ENCODE measurements at places on chromosomes 1 and 21.

DNA sequence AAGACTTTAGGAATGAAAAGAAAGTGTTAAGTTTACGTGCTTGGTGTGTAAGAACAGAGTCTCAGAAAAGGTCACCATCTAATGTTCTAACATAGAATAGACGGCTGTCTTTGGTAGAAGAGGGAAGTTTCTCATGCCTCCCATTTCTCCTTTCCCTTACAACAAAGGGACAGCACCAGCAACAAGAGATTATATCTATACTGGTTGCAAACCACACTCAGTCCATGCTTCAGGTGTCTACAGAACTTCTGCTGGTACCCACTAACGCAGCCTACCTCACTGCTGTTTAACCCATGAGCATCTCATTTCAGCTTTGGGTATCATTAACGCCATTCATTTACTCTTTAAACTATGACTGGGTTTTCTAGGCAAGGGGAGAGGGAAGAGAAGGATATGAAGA, 9.2 kb upstream of the ITPKB start:
- DNase-seq: no peak

DNA sequence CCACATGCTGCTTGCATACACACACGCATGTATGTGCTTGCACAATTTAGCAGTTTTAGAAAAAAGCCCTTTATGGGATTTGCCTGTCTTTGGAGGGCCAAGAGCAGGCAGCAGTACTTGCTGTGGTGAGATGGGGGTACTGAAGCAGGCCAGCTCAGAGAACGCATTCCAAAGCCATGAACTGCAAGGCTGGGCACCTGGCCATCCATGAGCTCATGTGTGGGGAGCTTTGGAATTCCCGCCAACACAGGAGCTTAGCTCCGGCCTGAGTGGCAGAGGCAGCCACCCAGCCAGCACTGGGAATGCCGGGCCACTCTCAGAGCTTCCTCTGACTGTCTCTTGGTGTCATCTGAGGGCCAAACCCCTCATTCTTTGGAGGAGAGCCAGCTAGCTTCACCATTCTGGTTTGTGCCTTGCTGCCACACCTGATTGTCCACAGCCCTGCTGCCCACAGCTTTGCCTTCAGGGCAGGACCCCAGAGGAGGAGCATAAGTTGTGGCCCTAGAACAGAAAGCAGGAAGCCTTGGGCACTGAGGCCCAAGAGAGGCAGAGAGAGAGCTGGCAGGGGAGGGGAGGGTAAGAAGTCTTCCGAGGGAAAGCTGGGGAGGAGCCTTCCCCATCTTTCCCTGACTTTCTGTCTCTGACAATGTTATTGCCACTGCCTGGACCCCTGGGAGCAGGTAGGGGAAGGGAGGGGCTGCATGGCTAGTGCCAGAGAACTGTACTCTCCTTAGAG, 92.1 kb upstream of the POU3F1 start:
- DNase-seq: peak; percentile 100

DNA sequence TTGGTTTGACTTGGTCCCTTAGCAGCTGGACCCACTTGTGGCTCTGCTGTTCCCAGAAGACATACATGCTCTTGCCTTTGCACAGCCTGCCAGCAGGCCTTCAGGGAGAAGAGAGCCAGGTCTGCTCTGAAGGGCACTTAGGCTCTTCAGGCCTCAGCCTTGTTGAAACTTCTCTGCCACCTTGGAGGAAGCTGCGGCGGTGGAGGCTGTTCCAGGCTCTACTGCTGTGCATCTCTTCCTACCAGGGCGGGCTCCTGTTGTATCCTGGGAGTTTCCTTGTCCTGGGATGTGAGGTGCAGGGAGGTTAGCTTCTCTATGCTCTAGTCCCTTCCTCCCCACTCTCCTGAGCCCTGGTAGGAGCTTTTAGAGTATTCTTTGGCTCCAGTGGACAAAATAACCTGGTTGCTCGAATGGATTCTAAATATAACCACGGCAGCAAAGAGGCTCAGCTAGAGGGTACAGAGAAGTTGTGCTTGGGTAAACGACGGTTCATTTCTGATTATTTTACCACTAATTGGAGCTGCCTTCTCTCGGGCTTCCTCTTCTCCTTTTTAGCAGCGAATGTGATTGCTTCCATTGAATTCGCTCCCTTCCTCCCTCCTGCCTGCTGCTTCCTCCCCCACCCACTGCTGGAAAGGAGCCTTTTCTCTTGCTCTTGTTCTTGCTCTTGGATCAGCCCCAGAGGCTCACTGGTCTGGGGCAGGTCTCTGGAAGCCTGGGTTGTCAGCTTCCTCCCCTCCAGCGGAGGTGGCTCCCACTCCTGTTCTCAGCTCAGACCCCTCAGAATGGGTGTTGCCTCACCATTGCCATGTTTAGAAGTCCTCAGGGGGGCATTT, 126.6 kb upstream of the CACNA1E start:
- DNase-seq: no peak

DNA sequence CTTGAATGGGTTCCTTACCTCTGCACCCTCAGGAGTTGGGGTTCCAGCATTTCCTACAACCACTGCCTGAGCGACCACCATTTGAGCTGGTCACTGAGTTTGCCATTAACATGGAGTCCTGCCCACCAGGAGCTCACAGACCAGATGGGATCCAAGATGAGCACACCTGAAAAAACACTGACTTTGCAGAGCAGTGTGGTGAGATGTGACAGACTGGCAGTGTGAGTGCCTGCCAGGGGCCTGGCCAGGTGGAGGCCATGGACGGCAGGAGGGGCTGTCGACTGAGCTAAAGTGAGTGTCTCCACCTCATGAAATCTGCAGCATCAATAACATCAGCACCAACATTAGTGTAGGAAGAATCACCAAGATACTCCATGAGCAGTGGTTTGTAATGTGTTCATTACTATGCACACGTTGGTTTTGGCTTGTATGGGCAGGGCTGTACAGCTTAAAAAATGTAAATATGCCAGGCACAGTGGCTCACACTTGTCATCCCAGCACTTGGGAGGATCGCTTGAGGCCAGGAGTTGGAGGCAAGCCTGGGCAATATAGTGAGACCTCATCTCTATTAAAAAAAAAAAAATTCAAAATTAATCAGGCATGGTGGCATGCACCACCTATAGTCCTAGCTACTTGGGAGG, 12.2 kb upstream of the MIXL1 start:
- no peak for DNase-seq

GRCh38 chr1:209815490-209815889, 9.5 kb upstream of the IRF6 start:
- DNase-seq: no peak

DNA sequence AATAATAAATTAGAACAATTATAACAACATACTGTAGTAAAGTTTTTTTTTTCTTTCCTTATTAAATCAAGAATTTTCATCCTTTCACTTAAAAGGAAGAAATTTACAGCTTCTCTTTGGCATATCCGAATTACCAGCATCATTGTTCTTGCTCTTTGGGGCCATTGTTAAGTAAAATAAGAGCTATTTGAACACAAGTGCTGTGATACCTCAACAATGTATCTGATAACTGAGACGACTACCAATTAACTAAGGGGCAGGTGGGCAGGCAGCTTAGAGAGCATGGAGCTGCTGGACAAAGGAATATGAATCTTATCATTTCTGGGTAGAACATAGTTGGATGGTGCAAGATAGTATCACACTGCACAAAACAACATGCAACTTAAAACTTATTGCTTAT, 719.9 kb upstream of the TMPRSS15 start:
- no peak for DNase-seq

GRCh38 chr1:164589961-164590507, 31.1 kb downstream of the PBX1 start:
- no peak for DNase-seq

DNA sequence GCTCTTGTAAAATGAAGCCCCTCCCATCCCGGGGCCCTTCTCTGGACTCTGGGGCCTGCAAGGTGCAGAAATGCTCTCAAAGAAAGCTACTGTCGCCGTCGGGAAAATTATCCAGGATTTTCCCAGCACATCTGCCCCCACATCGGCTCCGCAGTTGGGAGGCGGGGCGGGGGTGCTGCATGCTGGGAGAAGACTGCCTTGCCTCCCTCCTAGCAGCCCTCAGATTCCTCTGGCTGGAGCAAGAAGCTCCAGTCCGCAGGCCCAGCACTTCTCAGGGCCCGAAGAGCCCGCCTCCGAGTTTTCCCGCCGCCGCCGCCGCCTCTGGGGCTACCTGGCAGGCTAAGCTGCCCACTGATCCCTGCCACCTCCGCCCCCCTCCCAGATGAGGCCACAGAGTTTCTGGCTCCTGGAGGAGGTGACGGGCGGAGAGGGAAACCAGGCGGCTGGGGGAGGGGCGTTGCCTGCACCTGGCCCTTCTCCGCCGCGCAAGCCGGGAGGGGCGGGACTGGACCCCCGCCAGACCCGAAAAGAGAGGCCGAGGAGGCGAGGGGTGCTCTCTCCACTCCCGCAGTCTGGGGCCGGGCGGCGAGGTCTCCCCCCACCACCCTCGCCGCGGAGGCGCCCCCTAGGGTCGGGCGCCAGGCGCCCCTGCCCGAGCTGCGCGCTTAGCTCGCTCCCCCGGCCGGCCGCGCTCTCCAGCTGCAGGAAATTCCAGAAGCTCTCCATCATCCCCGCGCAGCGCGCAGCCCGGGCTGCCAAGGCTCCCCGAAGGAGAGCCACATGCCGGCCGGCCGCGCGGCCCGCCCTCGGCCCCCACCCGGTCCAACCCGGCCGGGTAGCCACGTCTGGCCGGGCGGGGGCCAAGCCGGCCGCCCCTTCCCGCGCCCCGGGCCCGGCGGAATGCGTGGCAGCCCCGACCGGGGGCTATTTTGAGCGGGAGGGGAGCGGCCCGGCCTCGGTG, 28.8 kb downstream of the AHDC1 start:
- DNase-seq: peak; percentile 88

- no peak for DNase-seq
Observed at GRCh38 chr1:93979040-93979717, 69.9 kb upstream of the GCLM start.

- no peak for DNase-seq
Observed at GRCh38 chr1:201001962-201002361, 21.6 kb downstream of the KIF21B start.

DNA sequence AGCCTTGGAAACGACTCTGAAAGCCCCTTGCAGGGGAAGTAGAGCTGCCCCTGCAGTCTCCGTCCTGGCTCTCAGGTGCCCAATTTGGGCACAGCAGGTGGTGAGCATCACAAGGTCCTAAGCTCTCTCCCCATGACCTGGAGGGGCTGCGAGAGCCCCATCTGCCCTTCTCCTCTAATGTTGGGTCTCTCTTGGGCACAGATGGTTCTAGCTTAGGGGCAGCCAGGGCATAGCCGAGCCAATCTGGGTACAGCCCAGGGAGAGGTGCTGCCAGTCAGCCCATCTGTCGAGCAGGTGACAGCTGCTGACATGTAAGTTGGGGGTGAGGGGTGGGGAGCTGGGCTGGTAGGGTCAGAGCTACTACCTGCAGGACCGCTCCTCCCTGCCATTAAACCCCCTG, 50.7 kb downstream of the SYT2 start:
- DNase-seq: no peak

DNA sequence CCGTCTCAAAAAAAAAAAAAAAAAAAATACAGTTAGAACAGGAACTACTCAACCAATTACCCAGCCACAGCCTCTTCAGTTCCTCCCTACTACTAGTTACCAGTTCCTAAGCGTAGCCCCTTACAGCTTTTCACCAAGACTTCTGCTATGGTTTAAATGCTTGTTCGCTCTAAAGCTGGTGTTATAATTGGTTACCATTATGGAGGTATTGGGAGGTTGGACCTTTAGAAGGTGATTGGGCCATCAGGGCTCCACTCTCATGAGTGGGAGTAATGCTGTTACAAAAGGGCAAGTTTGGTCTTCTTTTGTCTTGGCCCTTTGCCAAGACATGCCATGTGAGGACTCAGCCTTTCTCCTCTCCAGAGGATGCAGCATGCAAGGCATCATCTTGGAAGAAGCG, 3.0 kb upstream of the SMPDL3B start:
- DNase-seq: no peak

GRCh38 chr1:79819140-79819539, 812.6 kb upstream of the ADGRL4 start:
- DNase-seq: peak; percentile 14

GRCh38 chr1:53359934-53360276, 32.0 kb upstream of the LRP8 start:
- DNase-seq: no peak

DNA sequence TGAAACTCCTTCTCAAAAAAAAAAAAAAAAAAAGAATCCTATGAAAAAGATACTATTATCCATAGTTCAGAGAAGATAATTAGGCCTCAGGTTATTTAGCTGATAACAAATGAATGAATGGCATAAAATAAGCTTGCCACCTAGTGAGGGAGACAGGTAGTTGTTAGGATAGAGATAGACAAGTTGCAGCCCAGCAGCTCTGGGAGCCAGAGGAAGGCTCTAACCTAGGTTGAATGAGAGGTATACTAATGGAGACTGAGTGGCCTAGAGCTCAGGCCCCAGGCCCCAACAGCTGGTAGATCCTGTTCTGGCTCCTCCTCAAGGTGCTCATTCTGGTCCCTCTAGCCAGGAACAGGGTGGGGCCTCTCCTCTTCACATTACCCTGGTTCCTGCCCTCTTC, 20.6 kb upstream of the RSPO1 start:
- no peak for DNase-seq

GRCh38 chr1:180527101-180527669, 24.8 kb upstream of the ACBD6 start:
- no peak for DNase-seq

DNA sequence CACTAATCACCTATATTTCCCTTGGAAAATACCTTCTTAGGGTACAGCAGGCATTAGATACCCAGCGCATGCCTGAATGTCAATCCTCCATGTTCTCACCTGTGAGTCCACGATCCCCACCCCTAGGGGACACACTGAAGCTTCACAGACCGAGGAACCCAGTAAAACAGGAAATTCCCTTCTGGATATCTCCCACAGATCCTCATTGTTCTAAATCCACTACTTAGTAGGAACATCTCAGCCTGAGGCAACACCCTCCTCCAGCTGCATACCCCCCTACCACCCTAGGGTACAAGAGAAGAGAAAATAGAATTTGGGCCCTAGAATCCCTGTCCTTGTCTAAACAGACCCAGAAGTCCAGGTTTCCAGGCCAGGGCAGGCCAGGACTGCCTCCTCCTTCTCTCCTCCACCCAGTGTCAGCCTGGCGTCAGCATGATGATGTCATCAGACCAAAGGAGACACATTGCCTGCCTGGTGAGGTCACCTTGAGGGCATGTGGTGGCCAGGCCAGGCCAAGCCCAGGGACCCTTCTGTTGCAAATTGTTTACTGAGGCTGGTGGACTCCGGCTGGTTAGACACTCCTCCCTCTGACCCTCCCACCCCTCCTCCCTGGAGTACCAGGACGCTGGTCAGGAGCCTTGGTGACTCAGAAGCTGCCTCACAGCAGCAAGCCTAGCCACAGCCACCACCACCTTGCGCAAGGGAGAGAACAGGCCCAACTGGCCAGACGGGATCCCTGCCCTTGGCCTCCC, 6.2 kb downstream of the NECTIN4 start:
- DNase-seq: no peak

DNA sequence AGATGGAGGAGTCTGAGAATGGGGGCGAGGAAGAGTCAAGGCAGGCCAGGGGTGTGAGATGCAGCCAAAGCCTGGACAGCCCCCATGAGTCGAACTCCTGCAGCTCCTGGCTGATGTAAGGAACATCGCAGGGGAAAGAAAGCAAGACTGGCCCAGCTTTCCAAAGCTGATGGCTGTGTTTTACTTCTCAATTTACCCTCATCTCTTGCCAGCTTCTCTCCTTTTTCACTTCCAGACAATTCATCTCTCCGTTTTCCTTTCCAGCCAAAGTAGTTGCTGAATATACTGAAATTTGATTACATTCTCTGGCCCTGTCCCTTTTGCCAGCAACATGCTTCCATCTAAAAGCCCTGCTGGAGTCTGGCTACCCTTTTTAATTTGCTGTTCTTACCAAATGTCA, 40.0 kb upstream of the UBE2U start:
- DNase-seq: no peak
